T-helper 2 cell (primary cell): ENCODE measurements at places on chromosomes 1 and 21.
A peak's percentile ranks its signal among the peaks of the same experiment; 100 is the strongest.

DNA sequence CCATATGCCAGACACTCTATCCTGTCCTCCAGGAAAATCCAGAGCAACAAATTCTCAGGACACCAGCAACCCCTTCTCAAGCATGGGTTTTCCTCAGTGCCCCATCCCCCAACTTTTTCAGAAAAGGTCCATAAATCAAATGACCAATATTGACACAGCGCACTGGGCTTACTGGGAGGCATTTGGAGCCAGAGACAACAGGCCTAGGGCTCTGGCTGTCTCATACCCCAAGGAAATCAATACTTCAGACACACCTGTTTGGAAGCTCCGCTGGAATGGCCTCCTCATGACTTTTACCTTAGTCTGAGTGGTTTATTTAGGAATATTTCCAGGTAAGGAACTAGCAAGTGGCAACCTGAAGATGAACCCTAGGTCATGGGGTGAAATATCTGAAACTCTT lies 66.9 kb upstream of the TNR start:
- DNase-seq: no peak

DNA sequence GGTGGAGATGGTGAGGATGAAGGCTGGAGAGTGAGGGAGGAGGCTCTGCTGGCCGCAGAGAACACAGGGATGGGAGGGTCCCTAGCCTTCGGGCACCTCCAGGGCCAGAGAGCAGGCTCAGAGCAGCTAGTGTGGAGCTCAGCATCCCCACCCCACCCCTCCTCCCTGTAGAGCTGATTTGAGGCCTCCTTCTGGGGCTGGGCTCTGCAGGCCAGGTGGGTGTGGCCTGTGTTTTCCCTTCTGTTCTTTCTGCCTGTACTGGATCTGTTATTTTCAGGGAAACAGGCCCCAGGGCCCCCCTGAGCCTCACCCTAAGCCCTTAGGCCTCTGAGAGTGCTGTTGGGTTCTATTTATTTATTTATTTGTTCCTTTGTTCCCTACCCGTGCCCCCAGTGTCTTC lies 44.8 kb downstream of the TMCC2 start:
- no peak for DNase-seq

DNA sequence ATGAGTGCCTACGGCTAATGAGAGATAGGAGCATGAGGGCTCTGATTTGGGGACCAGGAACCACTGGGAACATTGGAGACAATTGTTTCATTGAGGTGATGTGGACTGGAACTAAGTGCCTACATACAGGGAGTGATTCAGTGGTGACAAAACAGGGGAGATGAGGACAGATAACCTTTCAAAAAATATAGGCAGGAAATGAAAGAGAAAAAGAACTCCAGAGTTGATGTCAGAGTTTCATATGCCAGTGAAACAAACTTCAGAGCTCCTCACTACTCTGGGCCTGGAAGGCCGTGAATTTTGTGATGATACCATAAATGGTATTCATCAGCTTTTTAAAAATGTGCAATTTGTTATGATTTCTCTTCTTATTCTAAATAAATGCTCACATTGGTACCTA lies 39.3 kb downstream of the FASLG start:
- DNase-seq: no peak

DNA sequence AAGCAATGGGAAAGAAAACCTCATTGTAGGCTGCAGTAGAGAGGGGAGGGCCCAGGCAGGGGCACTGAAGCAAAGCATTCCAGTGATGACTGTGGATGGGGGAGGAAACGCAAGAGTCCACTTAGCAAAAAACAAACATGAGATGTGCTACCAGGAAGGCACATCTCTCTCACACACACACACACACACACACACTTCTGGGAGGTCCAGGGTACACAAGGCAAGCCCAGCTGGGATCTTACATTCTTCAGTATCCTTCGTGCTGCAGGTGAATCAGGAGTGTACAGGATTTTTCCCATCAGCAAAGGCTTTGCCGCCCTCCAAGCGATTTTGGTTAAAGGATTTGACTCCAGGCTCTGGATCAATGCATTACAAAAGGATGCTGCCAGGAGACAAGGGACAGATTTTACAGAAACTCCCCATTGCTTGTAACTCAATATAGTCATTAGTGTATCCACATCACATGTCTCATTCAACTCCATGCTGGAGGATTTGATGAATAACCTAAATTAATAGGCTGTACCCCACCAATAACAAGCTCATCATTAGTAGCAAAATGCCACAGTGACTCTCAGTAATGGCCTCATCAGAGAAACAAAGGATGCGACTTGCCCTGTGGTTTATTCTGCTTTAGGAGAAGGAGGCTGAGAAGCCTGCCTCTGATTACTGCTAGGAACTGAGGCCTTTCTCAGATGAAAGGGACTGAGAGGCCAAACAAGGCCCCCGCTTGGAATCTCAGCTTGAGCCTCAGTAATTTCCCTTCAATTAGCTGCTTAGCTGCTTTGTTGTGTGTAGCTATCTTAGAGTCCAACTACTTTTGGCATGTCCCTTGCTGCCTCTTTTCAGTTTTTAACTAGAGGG lies 41.6 kb downstream of the ABCA4 start:
- DNase-seq: no peak

- DNase-seq: no peak
Observed at GRCh38 chr1:151710187-151710840, 6.3 kb downstream of the CELF3 start.

- no peak for DNase-seq
Observed at GRCh38 chr1:30588311-30589073, 134.9 kb downstream of the MATN1 start.

DNA sequence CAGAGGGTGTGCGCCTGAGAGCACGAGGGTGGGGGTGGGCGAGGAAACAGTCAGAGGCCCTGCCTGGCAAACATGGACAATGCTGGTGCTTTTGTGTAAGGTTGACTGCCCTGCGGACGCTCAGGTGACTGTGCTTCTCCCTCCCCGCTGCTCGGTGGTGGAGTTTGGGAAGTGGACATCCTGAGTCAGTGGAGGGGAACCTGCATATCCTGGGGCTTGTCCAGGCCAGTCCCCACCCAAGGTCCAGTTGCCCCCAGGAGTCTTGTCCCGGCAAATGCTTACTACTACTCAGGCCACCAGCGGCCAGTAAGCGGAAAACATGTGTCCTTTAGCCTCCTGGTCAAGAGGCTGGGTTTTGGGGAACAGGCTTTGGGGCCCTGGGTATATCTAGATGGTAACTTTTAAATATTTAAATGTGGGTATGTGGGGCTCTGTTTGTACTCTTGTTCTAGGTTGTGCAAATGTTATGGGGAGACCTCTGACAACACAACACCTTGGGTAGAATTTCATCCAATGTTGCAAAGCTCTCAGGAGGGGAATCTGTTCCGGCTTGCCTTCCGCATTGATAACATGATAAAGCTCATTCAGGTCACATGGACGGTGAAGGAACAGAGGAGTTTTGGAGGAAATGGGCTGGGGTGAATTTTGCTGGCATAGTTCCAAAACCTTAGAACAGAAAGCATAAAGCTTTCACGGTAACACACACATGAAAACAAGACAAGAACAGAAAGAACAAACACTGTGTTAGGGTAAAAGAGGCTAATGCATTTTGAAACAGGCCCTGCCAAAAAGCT lies 364.9 kb downstream of the PRDM2 start:
- no peak for DNase-seq

GRCh38 chr1:175176246-175176645 lies 16.3 kb downstream of the KIAA0040 start:
- no peak for DNase-seq

- DNase-seq: no peak
Observed at GRCh38 chr1:8763888-8764287, 53.6 kb downstream of the RERE start.

GRCh38 chr1:234659538-234659937 lies 49.6 kb upstream of the IRF2BP2 start:
- DNase-seq: no peak

DNA sequence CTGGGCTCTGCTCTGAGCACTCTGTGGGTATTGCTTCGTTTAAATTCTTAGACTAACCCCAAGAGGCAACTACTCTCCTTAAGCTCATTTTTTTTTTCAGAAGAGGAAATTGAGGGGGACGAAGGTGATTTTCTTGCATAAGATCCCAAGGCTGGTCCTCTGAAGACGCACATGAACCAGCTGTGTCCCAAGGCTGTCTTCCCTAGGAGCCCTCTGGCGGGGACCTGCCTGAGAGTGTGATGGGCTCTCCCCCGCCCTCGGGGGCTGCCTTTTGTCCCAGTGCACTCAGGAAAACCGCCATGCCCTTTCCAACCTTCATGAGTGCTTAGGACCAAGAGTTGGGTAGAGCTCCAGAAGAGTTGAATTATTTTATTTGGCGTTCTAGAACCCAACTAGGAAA lies 21.7 kb downstream of the UMODL1 start:
- no peak for DNase-seq

DNA sequence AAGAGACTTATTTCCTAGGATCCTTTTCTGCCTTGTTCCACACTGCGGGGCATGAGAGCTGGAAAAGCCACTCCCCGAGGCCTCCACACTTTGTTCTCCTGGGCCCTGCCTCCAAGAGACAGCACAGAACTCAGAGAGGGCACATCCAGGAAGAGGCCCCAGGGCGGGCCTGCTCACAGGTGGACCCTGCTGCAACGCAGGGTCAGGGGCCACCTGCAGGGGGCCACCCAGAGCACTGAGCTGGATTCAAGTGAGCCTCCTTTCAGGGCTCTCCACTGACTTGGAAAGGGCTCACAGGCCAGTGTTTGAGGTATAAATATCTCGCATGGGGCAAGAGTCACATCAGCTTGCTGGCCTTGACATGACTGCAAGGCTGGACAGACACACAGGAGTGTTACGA lies 4.8 kb downstream of the RGS16 start:
- peak; percentile 29 for DNase-seq

- no peak for DNase-seq
Observed at GRCh38 chr1:117093870-117094621, 27.5 kb downstream of the TRIM45 start.

- DNase-seq: no peak
Observed at GRCh38 chr1:44811234-44811633, 2.9 kb downstream of the BTBD19 start.

DNA sequence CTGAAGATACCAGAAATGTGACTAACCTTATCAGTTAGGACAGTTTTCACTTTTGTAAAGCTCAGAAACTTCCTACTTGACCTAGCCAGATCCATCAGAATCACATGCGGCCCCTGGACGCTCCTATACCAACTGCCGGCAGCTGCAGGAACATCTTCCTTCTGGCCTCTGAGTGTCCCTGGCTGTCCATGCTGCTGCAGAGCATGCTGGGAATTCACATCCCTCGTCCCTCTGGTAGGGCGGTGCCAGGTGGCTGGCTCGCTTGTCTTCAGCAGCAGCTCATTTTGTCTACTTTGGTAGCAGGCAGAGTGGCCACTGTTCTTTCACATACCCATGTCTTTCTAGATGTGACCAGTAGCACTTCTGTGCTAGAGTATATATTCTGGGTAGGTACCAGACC lies 34.4 kb downstream of the HHAT start:
- DNase-seq: no peak

DNA sequence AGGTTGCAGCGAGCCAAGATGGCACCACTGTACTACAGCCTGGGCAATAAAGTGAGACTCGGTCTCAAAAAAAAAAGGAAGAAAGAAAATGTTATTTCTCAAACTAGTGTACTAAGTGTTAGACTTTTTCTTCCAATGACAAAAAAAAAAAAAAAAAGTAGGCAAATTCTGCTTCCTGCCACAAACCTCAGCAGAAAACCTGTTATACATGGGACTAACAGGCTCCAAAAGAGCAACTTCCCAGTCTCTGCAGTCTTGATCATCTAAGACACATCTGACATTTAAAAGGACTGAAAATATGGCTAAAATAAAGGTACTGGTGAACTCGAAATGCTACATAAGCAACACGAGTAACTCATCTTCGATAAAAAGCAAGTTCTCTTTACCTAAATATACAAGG lies 59.6 kb downstream of the HSF2BP start:
- no peak for DNase-seq

- DNase-seq: peak; percentile 78
Observed at GRCh38 chr1:168342572-168343280, 62.0 kb downstream of the TBX19 start.

- no peak for DNase-seq
Observed at GRCh38 chr1:89166705-89167104, 9.1 kb downstream of the GBP7 start.

DNA sequence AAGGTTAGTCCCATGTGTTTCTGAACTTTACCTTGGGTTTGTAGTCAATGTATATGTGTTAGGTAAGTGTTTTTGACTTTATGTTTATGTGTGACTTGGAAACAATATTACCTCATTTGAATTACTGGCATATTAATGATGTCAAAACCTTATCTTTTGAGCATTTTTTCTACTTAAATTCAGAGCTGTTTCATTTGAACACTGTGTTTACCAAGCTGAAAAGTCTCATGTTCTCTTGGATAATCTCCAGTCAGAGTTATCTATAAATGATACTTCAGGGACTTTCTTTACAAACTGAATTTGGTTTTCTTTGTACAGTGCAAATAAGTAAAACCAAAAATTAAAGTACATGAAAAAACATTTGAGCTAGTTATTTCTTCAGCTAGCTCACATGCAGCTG lies 30.0 kb downstream of the ADAMTS1 start:
- no peak for DNase-seq

DNA sequence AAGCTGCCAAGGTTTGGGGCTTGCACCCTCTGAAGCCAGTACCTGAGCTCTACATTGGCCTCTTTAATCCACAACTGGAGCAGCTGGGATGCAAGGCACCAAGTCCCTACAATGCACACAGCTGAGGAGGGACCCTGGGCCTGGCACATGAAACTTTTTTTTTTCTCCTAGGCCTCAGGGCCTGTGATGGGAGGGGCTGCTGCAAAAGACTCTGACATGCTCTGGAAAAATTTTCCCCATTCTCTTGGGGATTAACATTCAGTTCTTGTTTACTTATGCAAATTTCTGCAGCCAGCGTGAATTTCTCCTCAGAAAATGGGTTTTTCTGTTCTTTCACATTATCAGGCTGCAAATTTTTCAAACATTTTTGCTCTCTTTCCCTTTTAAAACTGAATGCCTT lies 1072.2 kb downstream of the BRINP3 start:
- DNase-seq: no peak

DNA sequence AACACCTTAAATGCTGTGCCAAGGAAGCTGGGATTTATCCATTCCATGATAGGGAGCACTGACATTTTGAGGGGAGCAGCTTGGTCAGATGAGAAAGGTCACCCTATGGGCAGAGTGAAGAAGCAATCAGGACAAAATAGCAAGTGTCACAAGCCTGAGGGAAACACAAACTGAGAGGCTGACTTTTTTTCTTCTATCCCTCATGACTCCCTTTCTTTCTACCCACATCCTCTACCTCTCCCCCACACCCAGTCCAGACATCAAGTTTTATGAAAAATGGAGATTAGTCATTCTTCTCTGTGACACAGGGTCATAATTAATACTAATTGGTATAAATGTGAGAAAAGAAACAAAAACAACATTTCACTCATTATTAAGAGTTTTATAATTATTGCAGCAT lies 103.1 kb downstream of the SLC25A24 start:
- no peak for DNase-seq

DNA sequence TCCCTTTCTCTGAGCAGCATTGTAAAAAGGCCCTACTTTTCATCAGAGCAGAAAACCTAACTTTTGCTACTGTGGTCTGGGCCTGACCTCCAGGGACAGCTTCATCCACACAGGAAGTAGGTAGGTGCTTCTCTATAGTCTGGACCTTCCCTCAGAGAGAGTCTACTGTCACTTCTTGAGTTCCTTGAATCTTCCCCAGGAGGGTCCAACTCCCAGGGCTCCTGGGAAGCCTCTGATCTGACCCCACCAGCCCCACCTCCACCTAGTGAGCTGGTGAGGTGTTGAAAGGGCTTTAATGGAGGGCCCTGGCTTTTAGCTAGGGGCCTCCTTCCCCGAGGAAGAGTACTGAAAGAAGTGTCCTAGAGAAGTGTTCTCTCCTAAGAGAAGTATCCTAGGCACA lies 2.7 kb upstream of the VANGL2 start:
- DNase-seq: no peak

GRCh38 chr1:1274299-1274930 lies 761 bp upstream of the UBE2J2 start:
- no peak for DNase-seq
